ENCODE measurements at places on chromosomes 5 and 9. TPM values are rescaled to one million over a fixed set of nuclear protein-coding genes. Genes with fewer than 3 reads are reported as not detected.

CNTNAP3B gene
- total RNA-seq = 1.3 TPM

PCDHA1 gene
- under 0.01 TPM for total RNA-seq

CCDC152 gene
- 1.6 TPM for total RNA-seq

C9 gene
- 0.18 TPM for total RNA-seq

ITGA1 gene
- 40.2 TPM for total RNA-seq

MPDZ gene
- 47.5 TPM for total RNA-seq

ANKRD55 gene
- not detected for total RNA-seq

TXN gene
- total RNA-seq = 408 TPM

CDH9 gene
- 0.18 TPM for total RNA-seq

GABRA1 gene
- not detected for total RNA-seq

HAVCR2 gene
- total RNA-seq = 0.09 TPM
